Smooth muscle cell of the brain vasculature (primary cell): ENCODE measurements at places on chromosomes 6 and 20.

- peak; percentile 76 for DNase-seq
These were observed 186.8 kb downstream of the UBE3D start for GRCh38 chr6:82878812-82879211.

GRCh38 chr6:75751443-75751842 lies 2.4 kb downstream of the MYO6 start:
- DNase-seq: no peak

DNA sequence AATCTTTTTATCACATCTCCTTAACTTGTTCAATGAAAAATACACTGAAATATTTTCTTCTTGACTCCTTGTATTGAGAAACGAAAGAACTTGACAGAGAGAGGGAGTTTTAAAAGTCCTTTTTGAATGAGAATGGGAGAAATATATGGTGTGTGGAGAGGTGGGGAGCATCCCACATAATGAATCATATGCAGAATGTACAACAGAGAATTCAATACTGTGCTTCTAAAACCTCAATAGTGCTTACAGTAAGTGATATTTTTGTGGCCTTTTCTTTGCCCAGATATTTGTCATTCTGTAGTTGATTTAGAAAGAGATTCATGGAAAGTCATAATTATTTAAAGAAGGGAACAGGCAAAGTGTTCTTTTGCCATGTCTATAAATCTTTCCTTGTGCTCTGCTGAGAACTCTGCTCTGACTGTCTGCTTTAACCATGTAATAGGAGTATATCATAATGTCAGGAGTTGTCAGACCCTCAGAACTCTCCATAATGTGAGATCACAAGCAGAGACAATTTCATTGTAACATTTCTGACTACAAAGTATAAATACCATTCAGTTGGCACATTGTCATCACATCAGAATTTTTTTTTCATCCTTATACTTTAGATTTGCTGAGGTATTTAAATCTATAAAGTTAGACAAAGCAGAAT lies 32.8 kb upstream of the HS3ST5 start:
- no peak for DNase-seq

- DNase-seq: no peak
These were observed 10.3 kb downstream of the RSPO4 start for GRCh38 chr20:991850-992249.

DNA sequence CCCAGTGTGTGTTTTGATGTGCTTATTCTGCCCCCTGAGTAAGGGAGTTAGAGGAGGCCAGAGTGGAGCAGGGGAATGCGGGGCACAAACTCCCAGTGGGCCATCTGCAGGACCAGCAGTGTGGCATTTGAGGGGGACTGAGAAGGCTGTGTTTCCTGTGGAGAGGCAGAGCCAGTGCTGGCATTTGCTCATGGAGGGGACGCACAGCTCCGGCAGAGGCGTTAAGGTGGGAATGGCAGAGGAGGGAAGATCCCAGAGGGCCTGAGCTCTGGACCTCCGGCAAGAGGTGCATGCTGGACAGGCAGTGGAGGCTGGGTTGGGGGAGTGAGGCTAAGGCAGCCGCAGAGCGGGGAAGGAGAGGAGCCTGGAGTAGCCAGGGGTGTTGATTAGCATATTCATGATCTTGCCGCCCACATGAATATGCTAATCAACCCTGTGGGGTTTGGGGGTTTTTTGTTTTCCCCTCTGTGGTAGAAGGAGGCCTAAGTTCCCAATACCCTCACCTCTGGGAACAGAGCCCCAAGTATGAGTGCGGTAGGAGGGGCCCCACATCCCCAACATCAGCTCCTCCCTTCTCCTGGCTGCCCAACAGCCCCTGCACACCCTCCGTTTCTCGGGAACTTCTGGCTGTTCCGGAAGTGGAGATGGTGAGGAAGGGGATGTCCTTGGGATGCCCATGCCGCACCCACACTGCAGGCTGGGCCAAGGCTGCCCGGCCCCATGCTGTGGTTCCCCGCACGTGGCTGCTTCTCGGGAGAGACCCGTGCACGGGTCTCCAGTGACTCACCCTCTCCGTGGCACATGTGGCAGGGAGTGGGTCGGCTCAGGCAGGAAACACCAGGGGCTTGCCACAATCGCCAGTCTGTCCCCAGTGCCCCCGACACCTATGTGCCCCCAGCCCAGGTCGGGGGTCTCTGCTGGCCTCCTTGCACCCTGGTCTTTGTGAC lies 33.8 kb downstream of the DLGAP4 start:
- no peak for DNase-seq

DNA sequence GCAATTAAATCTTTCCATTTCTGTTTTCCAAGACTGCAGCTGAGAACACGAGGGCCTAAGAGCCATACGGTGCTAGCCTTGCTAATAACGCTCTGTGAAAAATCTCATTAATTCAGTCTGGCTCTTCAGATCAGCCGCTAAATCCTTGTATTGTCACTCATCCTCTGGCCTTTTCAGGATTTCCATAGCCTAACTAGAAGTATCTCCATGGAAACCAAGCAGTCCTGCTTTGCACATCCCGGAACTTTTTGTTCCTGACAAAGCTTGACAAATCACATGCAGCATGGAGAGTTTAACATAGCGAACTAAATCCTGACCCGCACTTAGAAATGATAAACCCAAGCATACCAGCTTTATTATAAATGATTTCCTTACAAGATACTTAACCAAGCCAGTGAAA lies 383.7 kb downstream of the CD83 start:
- no peak for DNase-seq

- DNase-seq: no peak
These were observed 15.1 kb downstream of the UBE2V1 start for GRCh38 chr20:50097843-50098242.

DNA sequence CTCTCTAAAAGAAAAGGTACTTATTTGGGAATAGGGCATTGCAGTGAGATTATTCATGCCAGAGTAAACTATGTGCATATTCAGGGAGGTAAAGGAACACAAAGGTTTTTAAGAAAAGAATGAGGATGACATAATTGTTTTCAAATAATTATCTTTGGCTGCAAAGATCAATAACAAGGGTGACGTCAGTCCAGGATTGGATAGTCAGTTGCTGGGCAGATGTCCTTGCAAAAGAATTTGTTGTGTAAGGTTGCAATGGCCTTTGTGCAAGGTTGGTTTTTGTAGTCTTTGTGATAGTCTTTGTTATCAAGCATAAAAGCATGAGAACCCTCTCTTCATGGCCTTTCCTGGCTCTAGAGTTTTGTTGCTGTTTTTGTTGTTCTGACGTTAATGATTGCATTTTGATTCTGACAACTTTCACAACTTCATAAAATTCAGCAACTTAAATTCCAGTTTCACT lies 17.7 kb downstream of the LOC128125822 start:
- no peak for DNase-seq

- no peak for DNase-seq
These were observed 12.0 kb upstream of the ANKRD60 start for GRCh38 chr20:58240471-58240870.

- no peak for DNase-seq
These were observed 155.4 kb downstream of the TRIM27 start for GRCh38 chr6:28768187-28768913.

- no peak for DNase-seq
These were observed 77.1 kb downstream of the STMND1 start for GRCh38 chr6:17178754-17179529.

GRCh38 chr6:74459260-74459659 lies 746.6 kb downstream of the COL12A1 start:
- no peak for DNase-seq

DNA sequence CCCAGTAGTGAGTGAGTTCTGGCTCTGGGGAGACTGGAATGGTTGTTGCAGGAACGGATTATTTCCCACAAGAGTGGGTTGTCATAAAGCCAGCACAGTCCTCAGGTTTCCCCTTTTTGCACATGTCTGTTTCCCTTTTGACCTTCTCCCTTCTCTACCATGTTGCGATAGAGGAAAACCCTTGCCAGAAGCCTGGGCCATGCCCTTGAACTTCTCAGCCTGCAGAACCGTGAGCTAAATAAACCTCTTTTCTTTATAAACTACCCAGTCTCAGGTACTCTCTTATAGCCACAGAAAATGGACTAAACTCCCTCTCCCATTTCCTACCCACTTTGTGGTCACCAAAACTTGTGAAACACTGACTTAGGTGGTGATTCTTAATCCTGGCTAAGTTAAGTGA lies 7.2 kb upstream of the PPP1R16B start:
- DNase-seq: no peak

DNA sequence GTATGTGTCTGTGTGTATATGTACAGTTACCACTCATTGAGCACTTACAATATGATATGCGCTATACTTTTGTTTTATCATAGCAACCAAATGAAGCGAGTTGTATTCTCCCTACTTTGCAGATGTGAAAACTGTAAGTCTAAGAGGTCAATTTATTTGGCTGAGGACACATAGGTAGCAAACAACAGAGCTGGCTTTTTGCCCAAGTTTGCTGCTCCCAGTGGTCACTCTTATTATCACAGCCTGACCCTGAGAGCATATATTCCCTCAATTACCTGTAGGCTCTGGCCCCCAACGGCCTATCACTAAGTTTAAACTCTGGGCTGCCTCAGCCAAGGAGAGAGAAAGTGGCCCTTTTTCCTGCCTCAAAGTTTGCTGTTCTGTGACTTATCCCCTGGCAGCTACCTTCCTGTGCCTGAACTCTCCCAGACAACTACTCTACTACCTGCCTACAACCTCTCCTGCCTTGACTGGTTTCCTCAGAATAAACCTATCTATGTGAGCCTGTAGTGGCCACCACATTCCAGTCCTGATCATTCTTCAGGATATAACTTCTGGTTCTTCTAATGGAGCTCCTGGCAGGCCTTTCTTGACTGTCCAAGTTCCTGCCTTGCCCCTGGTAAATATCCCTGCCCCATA lies 221.8 kb downstream of the FRK start:
- DNase-seq: no peak

DNA sequence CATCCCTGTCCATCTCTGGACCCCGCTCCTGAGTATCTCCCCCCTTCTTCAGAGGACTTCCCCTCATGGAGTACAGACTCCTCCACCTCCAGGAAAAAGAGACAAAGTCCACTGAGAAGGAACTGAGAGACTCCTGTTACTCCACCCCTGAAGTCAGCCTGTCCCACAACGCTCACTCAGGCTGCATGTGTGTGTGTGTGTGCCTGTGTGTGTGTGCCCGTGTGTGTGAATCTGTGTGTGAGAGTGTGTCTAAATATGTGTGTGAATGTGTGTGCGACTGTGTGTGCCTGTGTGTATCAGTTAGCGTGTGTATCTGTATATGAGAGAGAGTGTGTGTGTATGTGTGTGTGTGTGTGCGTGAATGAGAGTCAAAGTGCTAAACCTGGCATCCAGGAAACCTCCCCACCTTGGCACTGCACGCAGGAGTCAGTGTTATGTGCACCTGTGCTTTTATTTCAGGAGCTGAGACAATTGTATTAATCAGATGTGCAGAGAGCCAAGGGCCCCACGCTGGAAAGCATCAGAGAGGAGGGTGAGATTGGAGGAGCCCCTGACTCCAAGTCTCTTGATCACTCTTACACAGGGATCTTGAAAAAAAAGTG lies 39.0 kb downstream of the HLA-A start:
- no peak for DNase-seq

- no peak for DNase-seq
These were observed 27.6 kb upstream of the ANKEF1 start for GRCh38 chr20:10007158-10007557.

- DNase-seq: no peak
These were observed 4.5 kb upstream of the EBF4 start for GRCh38 chr20:2688041-2688591.

- no peak for DNase-seq
These were observed 519 bp downstream of the MTRF1L start for GRCh38 chr6:153001767-153002612.

- no peak for DNase-seq
These were observed 46.0 kb downstream of the PCNA start for GRCh38 chr20:5073660-5074231.

GRCh38 chr6:53041356-53041755 lies 23.8 kb upstream of the FBXO9 start:
- DNase-seq: no peak

- DNase-seq: no peak
These were observed 77.7 kb downstream of the EFHC1 start for GRCh38 chr6:52497652-52498408.

- DNase-seq: no peak
These were observed 188.3 kb upstream of the ZFP64 start for GRCh38 chr20:52379723-52380336.

GRCh38 chr20:24955045-24955444 lies 6.0 kb downstream of the CST7 start:
- DNase-seq: no peak

- DNase-seq: no peak
These were observed 1.3 kb upstream of the CDYL start for GRCh38 chr6:4774715-4775493.

- no peak for DNase-seq
These were observed 24.6 kb upstream of the CLIC5 start for GRCh38 chr6:46040288-46040687.

- DNase-seq: no peak
These were observed 11.6 kb downstream of the ZKSCAN4 start for GRCh38 chr6:28240471-28240870.

GRCh38 chr20:53631909-53632662 lies 38.4 kb upstream of the ZNF217 start:
- no peak for DNase-seq

GRCh38 chr6:2740581-2740980 lies 10.1 kb downstream of the MYLK4 start:
- no peak for DNase-seq

DNA sequence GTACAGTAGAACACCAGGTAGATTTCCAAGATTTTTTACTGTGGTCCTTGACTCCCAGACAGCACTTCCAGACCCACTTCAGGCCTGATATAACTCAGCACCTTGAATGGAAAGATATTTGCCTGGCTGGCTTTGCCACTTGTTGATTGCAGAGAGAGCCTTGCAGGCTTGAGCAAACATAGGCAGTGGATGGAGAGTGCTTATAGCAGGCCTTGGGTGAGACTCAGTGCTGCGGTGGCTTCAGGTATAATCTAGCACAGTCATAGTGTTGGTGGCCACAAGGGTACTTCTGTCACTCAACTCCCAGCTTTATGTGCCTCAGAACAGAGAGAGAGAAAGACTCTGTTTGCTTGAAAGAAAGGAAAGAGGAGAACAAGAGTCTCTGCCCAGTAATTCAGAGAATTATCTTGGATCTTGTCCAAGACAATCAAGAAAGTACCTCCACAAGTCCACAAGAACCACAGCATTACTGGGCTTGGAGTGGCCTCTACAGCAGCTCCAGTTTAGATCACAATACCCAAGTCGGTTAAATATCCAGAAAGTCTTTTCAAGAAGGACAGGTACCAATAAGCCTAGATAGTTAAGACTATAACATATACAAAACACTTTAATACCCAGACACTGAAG lies 70.5 kb upstream of the FKBP1C start:
- no peak for DNase-seq

DNA sequence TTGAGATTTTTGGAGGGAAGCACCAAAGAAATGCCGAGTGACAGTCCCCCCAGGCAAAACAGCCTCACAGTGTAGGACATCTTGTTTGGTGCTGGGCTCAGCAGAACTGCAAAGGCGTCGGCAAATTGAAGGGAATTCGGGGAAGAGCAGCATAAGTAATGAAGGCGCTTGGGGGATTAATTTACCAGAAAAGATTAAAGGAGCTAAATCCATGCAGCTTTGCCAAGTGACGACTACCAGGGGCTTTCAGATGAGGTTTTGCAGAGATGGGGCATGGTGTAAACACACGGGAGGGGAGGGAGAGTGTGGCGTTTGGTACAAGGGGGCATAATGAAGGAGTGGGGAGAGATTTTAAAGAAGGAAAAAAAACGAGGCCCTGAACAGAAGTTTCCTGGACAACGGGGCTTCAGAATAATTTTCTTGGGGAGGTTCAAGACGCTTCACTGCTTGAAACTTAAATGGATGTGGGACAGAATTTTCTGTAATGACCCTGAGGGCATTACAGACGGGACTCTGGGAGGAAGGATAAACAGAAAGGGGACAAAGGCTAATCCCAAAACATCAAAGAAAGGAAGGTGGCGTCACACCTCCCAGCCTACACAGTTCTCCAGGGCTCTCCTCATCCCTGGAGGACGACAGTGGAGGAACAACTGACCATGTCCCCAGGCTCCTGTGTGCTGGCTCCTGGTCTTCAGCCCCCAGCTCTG lies 45.4 kb upstream of the CDH22 start:
- DNase-seq: no peak
